ENCODE measurements at places on chromosomes 1 and 21. TPM values are rescaled to one million over a fixed set of nuclear protein-coding genes. Genes with fewer than 3 reads are reported as not detected.

GRCh38 chr1:205597691-205598314, 34.0 kb downstream of the ELK4 start:
- H3K27me3 ChIP-seq: no peaks in the 10 kb centered on the region
- no peak overlapping the region for H3K4me3 ChIP-seq
- peaks cover 32% of the 10 kb centered on the region for H3K36me3 ChIP-seq

DNA sequence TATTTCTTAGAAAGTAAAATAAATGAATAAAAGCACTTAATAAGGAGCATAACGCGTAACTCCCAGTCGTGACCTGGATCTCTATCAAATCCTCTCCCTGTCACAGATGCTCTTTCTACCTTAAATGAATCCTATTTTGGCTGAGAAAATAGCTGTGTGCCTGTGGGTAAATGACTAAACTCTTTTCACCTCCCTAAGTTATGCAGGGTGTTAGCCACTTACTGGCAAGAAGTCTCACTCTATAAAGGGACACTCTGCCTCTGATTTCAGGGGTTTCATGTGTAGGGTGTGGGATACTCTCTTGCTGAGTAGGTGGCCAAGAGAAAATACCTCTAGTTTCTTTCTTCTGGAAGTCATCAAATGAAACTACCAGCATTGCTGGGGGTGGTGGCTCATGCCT, 24.3 kb upstream of the PPP1R15B start:
- H3K36me3 ChIP-seq: peaks cover 96% of the 10 kb centered on the region
- H3K27me3 ChIP-seq: no peaks in the 10 kb centered on the region
- H3K4me1 ChIP-seq: no peaks in the 10 kb centered on the region
- no peak for DNase-seq

DNA sequence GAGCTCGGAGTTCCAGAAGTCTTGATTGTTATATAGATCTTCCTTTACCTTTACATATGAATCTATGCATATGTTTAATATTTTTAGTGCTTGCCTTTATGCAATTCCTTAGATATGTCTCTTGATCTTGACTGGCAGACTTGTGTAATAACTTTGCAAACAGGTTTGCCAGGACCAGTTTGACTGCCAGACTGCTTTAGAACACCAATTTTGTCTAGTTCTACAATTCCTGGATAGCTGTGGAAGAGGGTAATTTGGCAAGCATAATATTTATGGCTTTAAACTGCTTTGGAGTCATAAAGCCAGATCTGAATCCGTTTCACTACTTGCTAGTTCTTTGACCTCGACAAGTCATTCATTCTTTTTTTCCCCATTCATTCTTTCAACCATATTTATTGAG, 250.0 kb downstream of the FAF1 start:
- H3K27ac ChIP-seq: no peak overlapping the region
- H3K36me3 ChIP-seq: no peaks in the 10 kb centered on the region
- H3K4me3 ChIP-seq: no peak overlapping the region
- H3K4me1 ChIP-seq: no peaks in the 10 kb centered on the region
- no peaks in the 10 kb centered on the region for H3K27me3 ChIP-seq
- no peak for DNase-seq

DNA sequence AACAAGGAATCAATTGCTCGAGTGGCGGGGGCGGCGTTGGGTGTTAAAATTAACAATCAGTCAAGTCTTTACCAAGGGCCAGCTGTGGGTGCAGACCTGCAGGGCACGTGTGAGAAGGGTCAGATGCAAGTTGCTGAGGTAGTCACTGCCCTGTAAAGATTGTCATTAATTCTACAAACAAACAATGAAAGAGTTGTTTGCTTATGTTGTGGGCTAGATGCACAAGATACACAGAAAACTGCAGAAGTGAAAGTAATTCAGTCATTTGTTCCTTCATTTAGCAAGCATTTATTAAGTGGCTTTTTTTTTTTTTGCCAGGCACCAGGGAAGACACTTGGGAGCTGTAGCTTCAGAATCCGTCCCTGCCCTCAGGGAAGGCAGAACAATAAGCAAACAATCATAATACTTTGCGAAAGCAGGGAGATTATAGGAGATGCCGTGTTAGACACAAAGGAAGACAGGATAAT, 79.5 kb downstream of the NR5A2 start:
- H3K4me1 ChIP-seq: no peaks in the 10 kb centered on the region
- no peaks in the 10 kb centered on the region for H3K27me3 ChIP-seq
- H3K36me3 ChIP-seq: no peaks in the 10 kb centered on the region
- no peak overlapping the region for H3K4me3 ChIP-seq

DNA sequence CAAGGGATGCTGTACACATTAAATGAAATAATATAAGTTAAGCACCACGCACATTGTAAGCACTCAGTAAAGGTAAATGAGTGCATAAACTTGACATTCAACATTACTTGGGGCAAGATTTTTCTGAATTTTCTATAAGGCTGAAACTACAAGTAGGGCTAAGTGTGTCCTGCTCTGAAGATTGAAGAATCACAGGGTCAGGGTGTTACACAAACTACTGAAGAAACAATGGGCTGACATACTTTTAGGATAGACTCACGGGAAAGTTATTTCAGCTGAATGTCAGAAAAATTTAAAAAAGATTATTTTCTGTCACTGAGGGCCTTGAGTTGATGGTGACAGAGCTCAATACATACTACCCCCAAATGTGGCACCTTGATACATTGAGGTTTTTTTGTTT, 644.2 kb upstream of the PLXNA2 start:
- H3K27ac ChIP-seq: no peak overlapping the region
- no peak for DNase-seq
- no peaks in the 10 kb centered on the region for H3K4me1 ChIP-seq
- H3K27me3 ChIP-seq: no peaks in the 10 kb centered on the region

- DNase-seq: no peak
- no peak overlapping the region for H3K27ac ChIP-seq
Measured at GRCh38 chr1:113293256-113293626, 97.1 kb upstream of the MAGI3 start.

DNA sequence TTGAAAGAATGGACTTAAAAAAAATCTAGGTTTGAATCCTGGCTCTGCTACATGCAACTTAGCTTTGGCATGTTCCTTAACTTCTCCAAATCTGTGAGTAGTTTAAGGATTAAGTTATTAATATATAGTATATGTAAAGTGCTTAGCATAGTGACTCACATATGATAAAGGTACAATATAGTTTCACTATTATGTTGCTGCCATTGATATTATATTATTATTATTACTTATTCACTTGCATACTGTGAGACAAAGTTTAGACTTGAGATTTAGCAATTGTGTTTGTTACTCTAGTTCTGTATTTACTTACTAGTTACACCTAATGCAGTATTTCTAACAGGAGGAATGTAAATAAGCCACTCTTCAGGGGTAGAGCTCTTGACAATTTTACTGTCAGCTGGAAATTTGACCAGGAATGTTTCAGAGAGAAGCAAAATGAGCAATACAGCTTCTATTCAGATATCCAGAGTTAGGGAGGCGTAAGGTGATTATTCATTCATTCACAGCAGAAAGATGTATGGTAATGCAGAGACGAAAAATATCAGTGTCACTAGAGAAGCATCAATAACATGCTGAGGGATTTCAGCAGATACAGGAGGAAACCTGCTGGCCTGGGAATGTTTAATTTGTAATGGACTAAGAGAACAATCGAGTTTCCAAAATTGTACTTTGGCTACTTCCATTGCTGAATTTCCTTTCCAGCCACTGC, 25.5 kb downstream of the RGS7 start:
- no peak overlapping the region for H3K27ac ChIP-seq
- no peaks in the 10 kb centered on the region for H3K27me3 ChIP-seq
- no peak for DNase-seq
- peaks cover 16% of the 10 kb centered on the region for H3K4me1 ChIP-seq
- H3K4me3 ChIP-seq: no peak overlapping the region

GRCh38 chr1:111234258-111234657, 6.7 kb downstream of the CHI3L2 start:
- peaks cover 27% of the 10 kb centered on the region for H3K4me1 ChIP-seq
- H3K36me3 ChIP-seq: peaks cover 35% of the 10 kb centered on the region
- H3K27ac ChIP-seq: no peak overlapping the region
- H3K4me3 ChIP-seq: no peak overlapping the region
- no peak for DNase-seq
- no peaks in the 10 kb centered on the region for H3K27me3 ChIP-seq

DNA sequence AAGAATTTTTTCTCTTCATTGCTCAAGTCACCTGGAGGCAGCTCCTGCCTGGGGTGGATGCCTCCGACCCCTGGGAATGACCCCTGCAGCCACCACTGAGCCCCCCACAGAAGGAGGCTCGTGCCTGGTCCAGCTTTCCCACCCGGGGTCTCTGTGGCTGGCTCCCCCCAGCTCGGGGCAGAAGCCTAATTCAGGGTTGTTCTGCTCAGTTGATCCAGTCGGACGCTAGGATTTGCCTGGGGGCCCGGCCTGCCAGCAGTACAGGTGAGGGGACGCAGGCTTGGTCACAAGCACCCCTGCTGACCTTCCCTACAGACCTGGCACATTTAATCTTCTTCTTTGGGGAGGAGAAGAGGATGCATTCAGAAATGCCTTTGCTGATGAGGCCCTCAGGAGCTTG, 53.6 kb upstream of the POFUT2 start:
- no peaks in the 10 kb centered on the region for H3K36me3 ChIP-seq
- H3K4me1 ChIP-seq: no peaks in the 10 kb centered on the region
- no peaks in the 10 kb centered on the region for H3K27me3 ChIP-seq
- H3K27ac ChIP-seq: no peak overlapping the region

GRCh38 chr1:25922971-25923552, 16.8 kb upstream of the STMN1 start:
- DNase-seq: peak; percentile 48
- no peaks in the 10 kb centered on the region for H3K36me3 ChIP-seq
- H3K27ac ChIP-seq: no peak overlapping the region
- H3K4me3 ChIP-seq: peak overlapping the region; percentile 56

DNA sequence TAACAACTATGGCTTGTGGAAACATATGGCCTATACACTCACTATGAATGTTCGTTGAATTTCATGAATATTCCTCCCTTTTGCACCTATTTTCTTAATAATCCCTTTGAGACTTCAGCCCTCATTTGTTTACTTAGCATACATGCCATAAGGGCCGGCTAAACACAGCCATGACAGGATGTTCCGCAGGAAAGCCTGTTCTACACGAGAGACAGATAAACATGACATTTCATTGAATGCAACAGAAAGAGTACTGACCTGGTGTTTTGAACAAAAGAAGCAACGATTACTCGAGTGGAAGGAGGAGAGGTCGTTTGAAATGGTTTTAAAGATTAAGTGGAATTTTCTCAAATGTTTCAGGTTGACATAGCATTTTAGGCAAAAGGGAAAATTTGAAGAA, 459.5 kb upstream of the CXADR start:
- no peaks in the 10 kb centered on the region for H3K36me3 ChIP-seq
- no peak overlapping the region for H3K4me3 ChIP-seq
- H3K27ac ChIP-seq: no peak overlapping the region
- H3K4me1 ChIP-seq: no peaks in the 10 kb centered on the region
- no peaks in the 10 kb centered on the region for H3K27me3 ChIP-seq

- DNase-seq: no peak
- no peak overlapping the region for H3K4me3 ChIP-seq
- H3K4me1 ChIP-seq: peaks cover 14% of the 10 kb centered on the region
- no peaks in the 10 kb centered on the region for H3K36me3 ChIP-seq
Measured at GRCh38 chr1:150256554-150257341, 826 bp upstream of the CA14 start.

DNA sequence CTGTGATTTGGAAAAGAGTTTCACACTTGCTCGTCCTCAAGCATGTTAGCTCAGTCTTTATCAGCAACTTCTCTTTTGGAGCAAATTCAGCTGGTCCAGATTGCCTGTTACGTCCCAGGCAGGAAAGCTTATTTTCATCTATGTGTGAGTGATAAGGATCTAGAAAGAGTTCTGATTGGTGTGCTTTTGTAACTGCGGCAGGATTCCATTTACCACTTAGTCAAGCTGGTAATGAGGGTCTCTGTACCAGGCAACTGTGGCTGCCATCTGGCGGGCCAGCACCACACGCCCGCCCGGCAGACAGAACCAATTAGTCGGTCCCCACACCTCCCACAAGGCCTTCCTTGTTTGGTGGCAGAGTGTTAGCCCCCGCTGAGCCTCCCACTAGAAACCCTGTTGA, 21.0 kb downstream of the C1orf87 start:
- no peaks in the 10 kb centered on the region for H3K4me1 ChIP-seq
- no peaks in the 10 kb centered on the region for H3K36me3 ChIP-seq
- H3K4me3 ChIP-seq: no peak overlapping the region
- DNase-seq: no peak
- H3K27ac ChIP-seq: no peak overlapping the region

DNA sequence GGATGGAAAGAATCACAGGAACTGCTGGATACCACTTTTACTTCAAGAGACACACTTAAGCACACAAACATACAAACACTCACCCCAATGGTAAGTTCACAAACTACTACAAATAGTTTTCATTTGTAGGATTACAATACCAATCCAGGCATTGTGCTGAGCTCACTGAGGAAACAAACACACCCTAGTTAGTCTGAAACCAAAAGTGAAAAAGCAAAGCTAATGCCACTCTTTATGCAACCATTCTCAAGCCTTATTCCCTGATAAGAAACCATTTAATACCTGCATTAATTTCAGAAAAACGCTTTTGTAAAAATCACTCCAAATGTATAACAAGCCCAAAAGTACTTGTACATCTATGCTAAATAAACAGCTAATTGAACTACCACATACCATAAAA, 38.3 kb downstream of the RNF115 start:
- H3K27me3 ChIP-seq: no peaks in the 10 kb centered on the region
- no peaks in the 10 kb centered on the region for H3K4me1 ChIP-seq

DNA sequence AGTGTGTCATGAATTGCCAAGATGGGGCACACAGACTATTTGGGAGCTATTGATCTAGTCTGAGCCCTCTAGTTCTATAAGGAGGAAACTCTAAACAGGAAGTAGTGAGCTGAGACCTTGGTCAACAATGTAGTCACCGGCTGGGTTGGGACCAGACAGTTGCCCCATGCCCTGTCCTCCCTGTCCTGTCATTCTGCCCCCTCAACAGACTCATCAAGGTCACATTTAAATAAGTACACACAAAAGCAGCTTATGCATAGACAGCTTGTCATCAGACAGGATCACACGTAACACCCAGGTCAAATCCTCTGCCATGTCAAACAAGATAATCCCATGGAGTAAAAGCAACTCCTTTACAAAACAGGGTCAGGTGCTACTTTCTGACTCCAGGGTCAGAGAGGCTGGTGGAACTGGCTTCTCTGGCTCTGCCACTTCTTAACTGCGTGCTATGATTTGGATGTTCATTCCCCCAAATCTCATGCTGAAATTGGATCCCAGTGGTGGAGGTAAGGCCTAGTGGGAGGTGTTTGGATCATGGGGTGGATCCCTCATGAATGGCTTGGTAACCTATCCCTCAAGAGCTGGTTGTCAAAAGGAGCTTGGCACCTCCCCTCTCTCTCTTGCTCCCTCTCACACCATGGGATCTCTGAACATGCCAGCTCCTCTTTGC, 128.9 kb downstream of the HIVEP3 start:
- H3K27ac ChIP-seq: no peak overlapping the region
- no peaks in the 10 kb centered on the region for H3K36me3 ChIP-seq
- no peaks in the 10 kb centered on the region for H3K27me3 ChIP-seq
- H3K4me3 ChIP-seq: no peak overlapping the region
- peaks cover 19% of the 10 kb centered on the region for H3K4me1 ChIP-seq
- no peak for DNase-seq

- H3K4me3 ChIP-seq: no peak overlapping the region
- DNase-seq: no peak
- H3K27me3 ChIP-seq: no peaks in the 10 kb centered on the region
- no peak overlapping the region for H3K27ac ChIP-seq
Measured at GRCh38 chr1:2805801-2806430, 4.4 kb upstream of the TTC34 start.

The CYP4B1 gene
- polyA plus RNA-seq: not detected

The LCE1D gene
- polyA plus RNA-seq: not detected

The CD53 gene
- polyA plus RNA-seq: 1,010 TPM

The HSD3B1 gene
- polyA plus RNA-seq: not detected
